ENCODE measurements at places on chromosomes 12 and 14.

DNA sequence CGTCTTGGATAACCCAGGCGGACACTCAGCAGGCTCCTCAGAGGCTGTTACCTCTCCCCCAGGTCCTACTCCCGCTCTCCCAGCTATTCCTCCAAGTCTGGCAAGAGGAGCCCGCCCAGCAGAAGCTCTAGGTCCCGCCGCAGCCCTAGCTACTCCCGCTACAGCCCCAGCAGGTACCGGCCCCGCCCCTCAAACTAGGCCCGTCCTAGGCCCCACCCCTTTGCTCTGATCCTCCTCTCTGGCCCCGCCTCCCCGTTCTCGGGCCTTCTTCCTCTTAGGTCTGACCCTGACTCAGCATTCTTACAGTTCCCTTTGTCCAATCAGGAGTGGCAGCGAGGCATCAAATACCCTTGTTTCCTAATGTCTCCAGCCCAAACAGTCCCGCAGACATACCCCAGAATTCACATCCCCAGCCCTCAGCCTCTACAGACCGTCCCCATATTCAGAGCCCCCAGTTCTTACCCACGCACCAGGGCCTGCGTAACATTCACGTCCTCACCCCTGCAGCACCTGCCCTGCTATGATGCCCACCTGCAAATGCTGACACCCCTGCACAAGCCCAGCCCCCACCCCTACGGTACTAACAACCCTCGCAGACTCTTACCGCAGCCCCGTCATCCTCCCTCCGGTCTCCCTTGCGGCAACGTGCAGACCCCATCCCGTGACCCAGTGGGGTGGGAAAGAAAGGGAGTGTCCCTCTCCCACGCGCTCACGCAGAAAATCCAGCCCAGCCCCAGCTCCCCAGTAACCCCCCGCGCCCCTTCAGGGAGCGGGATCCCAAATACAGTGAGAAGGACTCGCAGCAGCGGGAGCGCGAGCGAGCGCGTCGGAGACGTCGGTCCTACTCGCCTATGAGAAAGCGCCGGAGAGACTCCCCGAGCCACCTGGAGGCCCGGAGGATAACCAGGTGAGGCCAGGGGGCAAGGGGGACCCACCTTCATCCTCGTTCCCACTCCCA, 25.0 kb upstream of the HSPB8 start:
- DNase-seq = no peak

GRCh38 chr12:67449591-67450052, 180.5 kb downstream of the CAND1 start:
- no peak for DNase-seq

DNA sequence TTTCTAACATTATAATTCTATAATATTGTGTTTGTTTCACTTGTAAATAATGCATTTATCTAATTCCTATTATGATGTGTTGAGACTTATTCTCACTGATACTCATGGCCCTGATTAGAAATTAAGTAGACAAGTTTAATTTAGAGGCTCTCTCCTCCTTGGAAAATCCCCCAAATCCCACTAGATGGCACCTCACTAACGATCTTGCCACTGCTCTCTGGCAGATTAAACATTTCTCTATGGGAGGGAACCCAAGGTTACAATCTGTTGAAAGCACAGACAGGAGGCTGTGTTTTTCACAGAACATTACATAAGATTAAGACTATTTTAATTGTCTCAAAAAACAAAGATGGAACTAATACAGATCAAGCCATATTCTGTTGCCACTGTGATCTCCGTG, 318.7 kb downstream of the LRFN5 start:
- DNase-seq = peak; percentile 16

- DNase-seq = no peak
These were observed 77.5 kb downstream of the FIGNL2 start for GRCh38 chr12:51771008-51771407.

DNA sequence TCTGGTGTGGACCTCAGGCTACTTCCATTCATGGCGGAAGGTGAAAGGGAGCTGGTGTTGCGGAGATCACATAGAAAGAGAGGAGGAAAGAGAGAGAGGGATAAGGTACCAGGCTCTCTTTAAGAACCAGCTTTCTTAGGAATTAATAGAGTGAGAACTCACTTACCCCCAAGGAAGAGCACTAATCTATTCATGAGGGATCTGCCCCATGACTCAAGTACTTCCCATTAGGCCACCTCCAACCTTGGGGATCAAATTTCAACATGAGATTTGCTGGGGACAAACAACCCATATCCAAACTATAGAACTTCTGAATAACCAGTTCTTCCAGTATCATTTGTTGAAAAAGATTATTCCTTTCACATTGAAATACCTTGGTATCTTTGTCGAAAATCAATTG, 34.0 kb upstream of the C2CD5 start:
- DNase-seq = no peak

Data from fibroblast of skin of left quadriceps (primary cell).